Activated CD4-positive, CD25-positive, alpha-beta regulatory T cell treated with anti-CD3 and anti-CD28 coated beads, Interleukin-2, amount 50 U/mL, for 72 hours (primary cell): ENCODE measurements at places on chromosomes 16 and 17.

- no peak for DNase-seq
Measured at GRCh38 chr17:56292578-56292977, 139.3 kb downstream of the ANKFN1 start.

- DNase-seq, result no peak
Measured at GRCh38 chr16:23608194-23608593, 12.1 kb upstream of the NDUFAB1 start.

DNA sequence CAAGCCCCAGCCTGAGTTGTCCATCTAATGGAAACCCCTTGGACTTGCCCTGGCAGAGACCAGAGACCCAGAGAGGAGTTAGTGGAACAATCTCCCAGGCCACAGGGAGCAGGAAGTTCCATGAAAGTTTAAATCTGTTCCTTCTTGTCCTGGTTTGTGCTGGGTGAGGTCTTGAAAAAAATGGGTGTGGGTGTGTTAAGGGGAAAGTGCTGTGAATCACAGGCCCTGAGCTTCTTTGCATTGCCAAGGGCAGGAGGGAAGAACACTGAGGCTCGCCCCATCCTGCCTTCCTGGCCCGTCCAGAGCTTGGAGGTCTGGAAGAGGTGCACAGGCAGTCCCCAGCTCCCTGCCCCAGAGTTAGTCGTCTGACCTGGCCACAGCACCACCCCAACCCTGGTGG is 2.3 kb downstream of the ADORA2B start:
- no peak for DNase-seq

DNA sequence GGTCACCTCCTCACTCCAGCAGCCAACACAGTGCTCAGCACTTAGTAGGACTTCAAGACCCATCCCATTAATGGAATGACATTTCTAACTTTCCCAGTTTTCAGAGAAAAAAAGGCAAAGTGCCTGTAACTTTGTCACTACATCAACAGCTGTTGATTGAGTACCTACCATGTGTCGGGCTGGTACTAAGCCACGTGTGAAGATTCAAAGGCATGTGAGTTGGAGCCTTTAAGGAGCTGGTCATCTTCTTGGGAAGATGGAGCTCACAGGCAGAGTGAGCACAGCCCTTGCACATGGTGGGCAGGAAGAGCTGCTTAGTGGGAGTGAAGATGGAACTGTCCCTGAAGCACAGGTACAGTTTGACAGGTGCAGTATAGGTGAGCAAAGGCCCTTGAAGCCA is 88.6 kb downstream of the GNAO1 start:
- DNase-seq, result no peak

- no peak for DNase-seq
Measured at GRCh38 chr17:63514477-63514876, 8.7 kb upstream of the KCNH6 start.

GRCh38 chr16:7839568-7839967 is 506.9 kb downstream of the RBFOX1 start:
- DNase-seq, result no peak

GRCh38 chr16:54873071-54873470 is 57.6 kb upstream of the IRX5 start:
- no peak for DNase-seq

GRCh38 chr16:65476448-65476955 is 354.6 kb upstream of the CDH11 start:
- no peak for DNase-seq

GRCh38 chr17:49964769-49965523 is 4.0 kb upstream of the DLX4 start:
- DNase-seq, result no peak

- no peak for DNase-seq
Measured at GRCh38 chr17:69857412-69857835, 217.6 kb upstream of the KCNJ16 start.

DNA sequence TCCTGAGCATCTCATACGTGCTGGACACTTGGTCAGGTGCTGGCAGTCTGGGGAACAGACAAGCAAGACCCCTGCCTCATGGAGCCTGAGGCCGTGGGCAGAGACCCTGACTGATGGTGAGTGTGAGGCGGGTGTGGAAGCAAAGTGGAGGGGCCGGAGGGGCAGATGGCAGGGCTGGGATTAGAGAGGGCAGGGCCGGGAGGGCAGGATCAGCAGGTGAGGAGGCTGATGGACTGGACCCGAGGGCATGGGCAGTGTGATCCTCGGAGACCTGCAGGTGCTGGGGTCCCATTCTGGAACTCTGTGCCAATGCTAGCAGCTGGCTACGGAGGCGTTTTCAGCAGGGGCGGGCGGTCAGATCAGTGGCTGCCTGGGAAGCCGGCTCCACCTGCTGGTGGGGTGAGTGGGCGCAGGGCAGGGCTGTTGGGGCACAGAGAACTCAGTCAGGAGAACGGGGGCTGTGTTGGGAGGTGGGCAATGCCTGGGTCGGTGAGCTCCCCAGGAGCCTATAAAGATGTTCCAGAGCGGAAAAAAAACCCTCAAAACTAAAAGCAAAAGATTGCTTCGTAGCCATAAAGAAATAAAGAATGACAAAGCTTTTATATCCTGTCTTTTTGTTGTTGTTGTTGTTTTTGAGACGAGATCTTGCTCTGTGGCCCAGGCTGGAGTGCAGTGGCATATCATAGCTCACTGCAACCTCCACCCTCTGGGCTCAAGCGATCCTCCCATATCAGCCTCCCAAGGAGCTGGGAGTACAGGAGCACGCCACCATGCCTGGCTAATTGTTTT is 8.9 kb upstream of the C16orf74 start:
- no peak for DNase-seq

GRCh38 chr17:14051692-14052091 is 17.6 kb upstream of the COX10 start:
- no peak for DNase-seq

DNA sequence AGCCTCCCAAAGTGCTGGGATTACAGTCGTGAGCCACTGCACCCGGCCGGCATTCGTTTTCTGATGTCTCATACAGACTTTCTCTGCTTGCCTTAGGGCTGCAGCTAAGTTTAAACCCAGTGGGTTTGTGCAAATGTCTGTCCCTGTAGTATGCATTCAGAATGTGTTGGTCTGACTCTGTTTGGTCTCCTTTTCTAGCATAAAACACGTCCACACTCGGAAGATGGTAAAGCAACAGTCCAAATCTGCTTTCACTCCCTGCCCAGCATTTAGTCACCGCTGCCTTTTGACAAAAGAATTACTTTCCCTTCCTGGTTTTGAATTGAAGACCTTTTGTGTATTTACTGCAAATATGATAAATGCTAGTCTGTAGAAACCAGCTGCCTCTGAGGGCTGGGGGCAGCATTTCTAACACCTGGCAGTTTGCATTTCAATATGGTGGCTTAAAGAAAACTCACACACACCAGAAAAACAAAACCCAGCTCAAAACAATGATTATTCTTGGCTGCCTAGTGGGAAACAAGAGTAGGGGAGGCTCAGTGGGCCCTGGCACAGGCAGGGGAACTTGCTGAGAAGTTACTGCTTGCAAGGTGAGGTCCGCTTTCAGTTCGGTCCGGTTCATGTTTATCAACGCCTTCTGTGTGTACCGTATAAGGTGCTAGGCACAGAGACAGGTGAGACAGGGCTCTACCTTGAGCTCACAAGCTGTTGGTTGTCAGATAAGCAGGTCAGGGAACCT is 56.9 kb downstream of the MSI2 start:
- DNase-seq, result no peak

DNA sequence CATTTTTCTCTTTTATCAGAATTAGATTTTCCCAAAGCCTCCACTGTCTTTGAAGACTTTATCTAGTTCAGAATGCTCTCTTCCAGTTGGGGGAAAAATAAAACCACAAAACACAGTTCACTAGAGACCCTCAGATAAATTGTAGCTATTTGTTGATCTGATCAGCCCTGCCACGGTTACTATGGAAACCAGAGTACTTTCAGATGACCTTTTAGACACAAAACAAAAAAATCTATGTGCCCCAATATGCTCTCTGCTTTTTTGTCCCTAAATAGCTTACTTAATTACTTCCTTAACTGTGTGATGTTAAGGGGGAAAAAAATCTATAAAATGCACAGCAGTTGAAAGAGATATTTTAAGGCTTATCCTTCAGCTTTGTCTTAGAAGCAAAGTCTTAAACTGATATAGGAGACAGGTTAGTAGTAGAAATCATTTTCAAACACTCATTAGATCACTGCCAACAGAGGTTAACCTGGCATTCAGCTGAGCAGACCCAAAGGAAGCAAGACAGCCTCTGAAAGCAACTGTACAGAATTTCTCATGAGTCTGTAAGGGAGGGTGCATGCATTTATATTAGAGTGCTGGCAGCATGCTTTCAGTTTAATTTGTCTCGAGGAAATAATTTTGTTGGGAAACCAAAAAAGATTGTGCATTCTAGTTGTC is 129.9 kb upstream of the CACNG5 start:
- DNase-seq, result no peak

DNA sequence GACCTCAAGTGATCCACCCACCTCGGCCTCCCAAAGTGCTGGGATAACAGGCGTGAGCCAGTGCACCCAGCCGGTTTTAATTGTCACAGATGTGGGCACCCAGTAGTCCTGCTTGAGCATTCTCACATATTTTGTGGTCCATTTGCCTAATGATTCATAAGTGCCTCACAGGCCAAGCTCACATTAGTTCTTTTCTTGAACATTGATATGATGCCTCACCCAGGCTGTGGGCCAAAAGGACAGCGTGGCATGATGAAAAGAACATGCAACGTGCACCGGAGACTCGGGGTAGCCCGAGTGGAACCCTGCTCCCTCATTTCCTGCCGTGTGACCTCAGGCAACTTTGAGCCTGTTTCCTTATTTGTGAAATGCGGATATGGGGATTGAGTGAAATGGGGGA is 181.9 kb downstream of the SNX29 start:
- no peak for DNase-seq

DNA sequence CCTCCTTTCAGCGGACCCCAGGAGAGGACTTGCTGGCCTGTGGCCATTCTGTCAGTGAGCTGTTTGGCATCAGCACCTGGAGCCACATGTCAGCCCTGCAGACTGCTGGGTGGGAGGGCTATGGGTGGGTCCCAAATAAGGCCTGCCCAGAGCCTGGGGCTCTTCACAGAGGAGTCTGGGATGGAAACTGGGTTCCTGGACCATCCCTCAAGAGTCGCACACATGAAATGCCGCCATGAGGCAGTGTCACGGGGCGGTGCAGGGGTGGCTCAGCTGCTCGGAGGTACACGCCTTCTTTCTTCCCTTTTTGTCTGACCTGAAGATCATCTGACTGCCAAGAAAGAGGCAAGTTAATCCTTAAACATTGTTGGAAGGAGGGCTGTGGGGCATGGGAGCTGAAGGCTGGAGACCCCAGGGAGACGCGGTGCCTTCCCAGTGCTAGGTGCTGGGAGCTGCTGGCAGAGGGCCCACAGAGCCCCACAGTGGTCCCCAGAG is 14.8 kb downstream of the MPRIP start:
- DNase-seq, result no peak

DNA sequence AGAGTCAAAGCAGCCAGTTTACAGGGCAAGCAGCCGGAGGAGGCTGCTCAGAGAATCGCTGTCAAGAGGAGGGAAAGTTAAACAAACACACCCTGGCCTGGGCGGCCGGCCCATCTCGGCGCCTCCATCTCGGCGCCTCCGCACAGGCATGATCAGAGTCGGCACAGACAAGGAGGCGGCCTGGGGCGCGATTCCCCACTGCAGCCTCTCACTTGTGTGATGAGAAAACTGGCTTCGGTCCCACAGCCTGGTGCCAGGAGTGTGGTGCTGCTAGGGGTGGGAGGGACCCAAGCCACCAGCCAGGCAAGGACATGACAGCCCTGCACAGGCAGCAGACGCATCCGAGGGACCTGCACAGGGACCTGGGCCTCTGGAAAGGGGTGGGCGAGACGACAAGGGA is 17.7 kb downstream of the SLC38A10 start:
- DNase-seq, result no peak

DNA sequence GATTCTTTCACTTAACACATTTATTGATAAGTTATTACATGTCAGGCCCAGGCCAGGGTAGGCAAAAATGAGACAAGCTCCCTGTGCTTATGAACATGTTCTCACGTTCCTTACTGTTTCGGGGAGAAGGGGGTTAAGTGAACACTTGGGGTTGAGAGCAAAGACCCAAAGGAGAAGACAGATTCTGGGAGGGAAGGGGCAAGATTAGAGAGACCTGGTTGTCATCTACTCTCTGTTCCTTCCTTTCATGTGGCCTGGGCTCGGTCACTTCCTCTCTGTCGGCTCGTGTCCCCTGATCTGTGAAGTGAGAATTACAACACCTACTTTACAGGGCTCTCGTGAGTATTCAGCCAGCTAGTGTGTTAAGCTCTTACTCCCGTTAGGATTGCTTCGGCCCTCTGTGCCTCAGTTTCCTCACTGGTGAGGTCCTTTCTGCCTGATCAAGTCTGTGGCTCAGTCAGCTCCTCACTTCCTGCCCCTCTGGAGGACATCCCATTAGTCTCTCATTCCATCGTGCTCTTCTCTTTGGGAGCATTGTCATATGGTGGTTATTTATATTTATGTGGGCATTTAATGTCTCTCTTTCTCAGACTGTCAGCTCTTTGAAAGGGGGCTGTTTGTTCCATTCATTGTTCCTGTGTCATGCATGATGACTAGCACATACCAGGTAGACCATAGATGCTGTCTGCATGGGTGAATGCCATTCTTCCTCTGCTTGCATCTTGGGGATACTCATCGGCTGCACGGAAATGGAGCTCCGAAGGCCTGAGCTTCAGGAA is 38.9 kb downstream of the PLCG2 start:
- DNase-seq, result no peak

- no peak for DNase-seq
Measured at GRCh38 chr16:73560497-73560896, 512.6 kb upstream of the ZFHX3 start.

DNA sequence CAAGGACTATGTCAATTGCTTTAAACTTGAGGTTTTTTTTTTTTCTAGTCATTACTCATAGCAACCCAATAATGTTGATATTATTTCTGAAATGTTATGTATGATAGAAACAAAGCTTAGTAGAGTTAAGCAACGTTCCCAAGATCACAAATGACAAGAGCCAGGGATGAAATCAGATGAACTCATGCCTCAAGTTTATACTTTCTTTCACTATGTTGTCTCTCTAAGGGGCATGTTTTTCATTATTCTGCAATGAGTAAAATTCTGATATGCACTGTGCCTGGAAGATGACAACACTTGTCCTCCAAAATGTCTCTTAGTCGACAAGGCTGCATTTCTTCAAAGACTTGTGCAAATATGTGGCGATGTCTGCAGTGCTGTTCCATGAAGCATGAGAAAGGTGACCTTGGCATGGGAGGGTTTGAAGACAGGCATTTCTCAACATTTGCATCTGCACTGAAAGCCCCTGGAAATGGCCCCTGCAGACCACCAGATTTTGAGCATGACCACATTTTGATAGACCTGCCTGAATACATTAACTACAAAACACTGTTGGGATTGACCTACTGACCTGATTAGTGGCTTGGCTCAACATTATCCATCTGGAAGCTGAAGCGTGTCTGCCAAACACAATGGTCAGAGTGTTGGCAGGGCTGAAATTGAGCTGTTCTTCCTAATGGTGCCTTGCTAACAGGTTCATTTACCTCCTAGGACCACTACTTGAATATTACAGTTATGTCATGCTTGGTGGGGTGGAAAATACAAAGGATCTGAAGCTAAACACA is 1027.5 kb downstream of the CDH11 start:
- DNase-seq, result no peak
